MV-4-11 (cell line): ENCODE measurements at places on chromosomes 4 and X.

DNA sequence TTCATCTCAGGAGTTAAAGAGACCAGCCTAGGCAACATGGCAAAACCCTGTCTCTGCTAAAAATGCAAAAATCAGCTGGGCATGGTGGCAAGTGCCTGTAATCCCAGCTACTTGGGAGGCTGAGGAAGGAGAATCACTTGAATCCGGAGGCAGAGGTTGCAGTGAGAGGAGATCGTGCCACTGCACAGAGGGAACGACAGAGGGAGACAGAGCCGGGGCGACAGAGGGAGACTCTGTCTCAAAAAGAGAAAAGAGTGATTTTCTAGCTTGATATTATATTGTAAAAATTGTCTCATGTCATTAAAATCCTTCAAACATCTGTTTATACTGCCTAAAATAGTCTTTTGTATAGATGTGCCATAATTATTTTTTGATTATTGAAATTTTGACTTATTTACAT, 225.4 kb upstream of the AGA start:
- no peak for DNase-seq

- DNase-seq: no peak
Observed at GRCh38 chr4:55868581-55869090, 15.2 kb downstream of the EXOC1 start.

GRCh38 chrX:3280706-3281105, 65.7 kb downstream of the MXRA5 start:
- no peak for DNase-seq

DNA sequence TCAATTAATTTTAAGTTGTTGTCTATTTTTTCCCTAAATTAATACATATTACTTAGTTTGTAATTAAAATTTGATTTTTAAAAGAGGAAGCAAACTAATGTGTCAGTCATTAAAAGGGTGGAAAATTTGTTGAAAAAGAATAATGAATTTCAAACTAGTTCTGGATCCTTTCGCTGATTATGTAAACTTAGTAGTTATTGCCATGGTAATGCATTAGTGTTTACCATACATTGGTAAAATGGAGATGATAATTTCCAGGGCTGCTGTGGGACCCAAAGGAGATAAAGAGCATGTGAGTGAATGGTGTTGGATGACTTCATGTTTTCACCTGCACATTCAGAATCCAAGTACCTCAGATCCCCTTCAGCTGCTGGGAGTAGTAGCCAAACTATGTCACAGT, 6.5 kb downstream of the BEX3 start:
- DNase-seq: no peak

GRCh38 chr4:152535360-152535902, 461 bp downstream of the FBXW7 start:
- DNase-seq: no peak

- peak; percentile 55 for DNase-seq
Observed at GRCh38 chr4:87005690-87006425, 71.0 kb downstream of the AFF1 start.

DNA sequence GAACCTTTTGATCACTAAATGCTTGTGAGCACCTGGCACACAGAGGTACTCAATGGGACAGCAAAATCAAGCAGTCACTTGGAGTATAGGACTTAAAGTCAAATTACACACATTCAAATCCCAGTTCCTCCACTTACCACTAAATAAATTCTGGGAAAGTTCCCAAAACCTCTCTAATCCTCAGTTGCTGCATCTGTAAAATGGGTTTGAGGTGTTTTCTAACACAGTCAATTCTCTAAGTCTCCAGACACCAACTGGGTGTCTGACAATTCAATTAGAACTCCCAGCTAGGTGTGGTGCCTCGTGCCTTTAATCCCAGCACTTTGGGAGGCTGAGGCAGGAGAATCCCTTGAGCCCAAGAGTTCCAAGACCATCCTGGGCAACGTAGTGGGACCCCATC, 19.0 kb downstream of the QDPR start:
- DNase-seq: no peak
